Neural progenitor cell (in vitro differentiated cells): ENCODE measurements at places on chromosomes 13 and 19.
A peak's percentile ranks its signal among the peaks of the same experiment; 100 is the strongest.

DNA sequence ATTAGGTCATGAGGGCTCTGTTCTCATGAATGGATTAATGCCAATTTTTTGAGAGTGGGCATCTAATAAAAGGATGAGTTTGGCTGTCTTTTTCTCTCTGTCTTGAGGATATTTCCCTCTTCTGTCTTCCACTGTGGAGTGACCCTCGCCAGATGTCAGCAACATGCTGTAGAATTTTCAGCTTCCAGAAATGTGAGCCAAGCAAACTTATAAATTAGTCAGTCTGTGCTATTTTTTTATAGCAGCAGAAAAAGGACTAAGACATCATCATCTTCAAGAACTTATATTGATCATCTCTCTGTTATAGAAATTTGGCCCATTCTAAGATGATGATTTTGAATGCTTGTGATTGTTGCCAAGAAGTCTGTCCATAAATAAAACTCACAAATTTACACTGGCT lies 431.4 kb downstream of the FGF9 start:
- no peak for DNase-seq

DNA sequence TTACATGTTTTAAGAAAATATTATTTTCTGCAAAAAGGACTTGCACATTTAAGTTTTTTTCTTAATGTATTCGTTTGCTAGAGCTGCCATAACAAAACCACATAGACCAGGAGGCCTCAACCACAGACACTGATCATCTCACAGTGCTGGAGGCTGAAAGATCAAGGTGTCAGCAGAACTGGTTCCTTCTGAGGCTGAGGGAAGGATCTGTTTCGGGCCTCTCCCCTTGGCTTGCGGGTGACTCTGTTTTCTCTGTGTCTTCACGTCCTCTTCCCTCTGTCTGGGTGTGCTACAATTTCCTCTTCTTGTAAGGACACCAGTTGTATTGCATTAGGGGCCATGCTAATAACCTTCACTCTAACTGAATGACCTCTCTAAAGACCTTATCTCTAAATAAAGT lies 364.2 kb downstream of the IRS2 start:
- no peak for DNase-seq

- DNase-seq, result no peak
Measured at GRCh38 chr13:37576601-37577000, 22.0 kb downstream of the POSTN start.

DNA sequence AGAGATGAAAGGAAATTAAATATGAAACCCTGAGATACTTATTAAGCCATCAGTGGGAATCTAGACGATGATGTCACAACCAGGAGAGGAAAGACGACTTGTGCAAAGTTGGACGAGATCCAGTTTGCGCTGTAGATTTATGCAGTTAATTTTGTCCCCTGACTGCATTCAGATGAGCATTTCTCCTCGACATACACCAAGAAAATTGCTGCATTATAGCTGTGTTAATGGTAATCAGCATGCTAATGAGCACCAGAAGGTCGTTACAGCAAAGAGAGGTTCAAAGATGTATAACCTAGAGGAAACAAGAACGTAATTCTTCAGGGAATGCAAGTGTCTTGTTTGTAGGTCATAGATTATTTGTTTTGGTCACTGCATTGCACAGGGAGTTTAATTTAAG lies 371.7 kb downstream of the RBM26 start:
- DNase-seq, result no peak

DNA sequence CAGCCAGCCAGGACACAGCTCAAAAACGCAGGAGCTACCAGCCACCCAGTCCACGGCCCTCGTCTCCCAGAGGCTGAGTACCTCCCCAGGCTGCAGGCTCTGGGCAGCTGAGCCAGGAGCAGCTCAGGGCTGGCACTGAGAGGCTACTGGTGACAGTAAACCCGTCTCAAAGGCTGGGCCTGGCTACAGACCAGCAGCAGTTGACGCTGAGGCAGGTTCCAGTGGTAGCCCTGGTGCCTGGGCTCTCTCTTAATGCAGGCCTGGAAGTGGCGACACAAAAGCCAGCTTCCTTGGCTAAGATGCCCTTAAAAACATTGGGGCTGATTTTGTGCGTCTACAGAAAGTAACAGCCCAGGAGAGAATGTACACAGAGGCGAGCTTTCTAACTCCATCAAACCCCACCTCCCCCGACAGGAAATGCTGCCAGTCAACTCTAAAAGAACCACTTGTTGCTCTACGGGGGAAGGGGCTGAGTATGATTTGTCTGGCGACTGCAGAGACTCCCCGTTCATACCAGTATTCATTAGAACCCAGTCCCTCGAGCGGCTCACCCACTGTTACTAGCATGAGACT lies 126.3 kb downstream of the STK24 start:
- no peak for DNase-seq

DNA sequence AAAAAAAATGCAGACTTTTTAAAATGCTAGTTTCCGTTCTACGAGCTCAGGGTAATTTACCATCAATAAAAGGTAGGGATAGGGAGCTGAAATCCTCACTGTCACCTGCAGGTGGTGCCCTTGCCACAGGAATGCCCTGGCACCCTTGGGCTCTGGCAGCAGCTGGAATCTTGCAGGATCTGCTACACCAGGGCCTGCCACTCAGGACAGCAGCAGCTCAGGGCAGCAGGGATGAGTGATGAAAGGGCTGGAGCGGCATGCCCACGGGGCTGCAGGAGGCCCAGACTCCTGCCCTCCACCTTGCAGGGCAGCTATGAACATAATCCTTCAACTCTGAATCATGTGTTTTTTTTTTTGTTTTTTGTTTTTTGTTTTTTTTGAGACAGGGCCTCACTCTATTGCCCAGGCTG lies 54.0 kb downstream of the GNG7 start:
- DNase-seq, result peak; percentile 81
